ENCODE measurements at places on chromosomes 1 and 21.

GRCh38 chr1:233390842-233391737, 63.6 kb downstream of the MAP3K21 start:
- H3K4me3 ChIP-seq, result no peak overlapping the region
- DNase-seq, result no peak
- no peak overlapping the region for H3K27ac ChIP-seq
- H3K27me3 ChIP-seq, result peaks cover 70% of the 10 kb centered on the region

GRCh38 chr21:36473203-36473602, 6.7 kb downstream of the CLDN14 start:
- H3K4me3 ChIP-seq, result no peak overlapping the region
- peaks cover 35% of the 10 kb centered on the region for H3K27me3 ChIP-seq
- no peak overlapping the region for H3K27ac ChIP-seq

GRCh38 chr1:43313771-43314170, 13.0 kb downstream of the TIE1 start:
- H3K27ac ChIP-seq, result no peak overlapping the region
- peaks cover 2% of the 10 kb centered on the region for H3K36me3 ChIP-seq
- H3K4me3 ChIP-seq, result no peak overlapping the region
- H3K27me3 ChIP-seq, result peaks cover 2% of the 10 kb centered on the region

DNA sequence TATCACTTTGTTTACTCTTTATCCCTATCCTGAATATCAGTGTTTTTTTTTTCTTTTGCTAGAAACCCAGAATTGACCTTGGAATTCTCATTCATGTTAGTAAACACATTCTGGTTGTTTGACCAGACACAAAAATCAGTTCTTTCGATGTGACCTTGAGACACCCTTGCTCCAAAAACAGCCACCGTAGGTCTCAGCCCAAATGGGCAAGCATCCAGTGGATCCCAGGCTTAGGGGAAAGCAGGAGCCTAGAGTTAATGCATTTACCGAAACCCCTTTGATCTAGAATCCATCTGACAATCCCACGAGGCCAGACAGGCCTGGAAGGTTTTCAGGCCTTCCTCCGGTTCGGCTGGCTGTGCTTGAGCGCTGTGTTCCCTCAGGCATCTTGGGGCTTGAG, 47.6 kb downstream of the IRF2BP2 start:
- H3K27me3 ChIP-seq, result no peaks in the 10 kb centered on the region
- no peaks in the 10 kb centered on the region for H3K36me3 ChIP-seq
- no peak for DNase-seq

- H3K36me3 ChIP-seq, result peaks cover 2% of the 10 kb centered on the region
- no peak overlapping the region for H3K27ac ChIP-seq
- no peak for DNase-seq
- no peak overlapping the region for H3K4me3 ChIP-seq
- H3K4me1 ChIP-seq, result peaks cover 2% of the 10 kb centered on the region
- no peaks in the 10 kb centered on the region for H3K27me3 ChIP-seq
Observed at GRCh38 chr1:109661391-109661790, 5.5 kb downstream of the GSTM4 start.

DNA sequence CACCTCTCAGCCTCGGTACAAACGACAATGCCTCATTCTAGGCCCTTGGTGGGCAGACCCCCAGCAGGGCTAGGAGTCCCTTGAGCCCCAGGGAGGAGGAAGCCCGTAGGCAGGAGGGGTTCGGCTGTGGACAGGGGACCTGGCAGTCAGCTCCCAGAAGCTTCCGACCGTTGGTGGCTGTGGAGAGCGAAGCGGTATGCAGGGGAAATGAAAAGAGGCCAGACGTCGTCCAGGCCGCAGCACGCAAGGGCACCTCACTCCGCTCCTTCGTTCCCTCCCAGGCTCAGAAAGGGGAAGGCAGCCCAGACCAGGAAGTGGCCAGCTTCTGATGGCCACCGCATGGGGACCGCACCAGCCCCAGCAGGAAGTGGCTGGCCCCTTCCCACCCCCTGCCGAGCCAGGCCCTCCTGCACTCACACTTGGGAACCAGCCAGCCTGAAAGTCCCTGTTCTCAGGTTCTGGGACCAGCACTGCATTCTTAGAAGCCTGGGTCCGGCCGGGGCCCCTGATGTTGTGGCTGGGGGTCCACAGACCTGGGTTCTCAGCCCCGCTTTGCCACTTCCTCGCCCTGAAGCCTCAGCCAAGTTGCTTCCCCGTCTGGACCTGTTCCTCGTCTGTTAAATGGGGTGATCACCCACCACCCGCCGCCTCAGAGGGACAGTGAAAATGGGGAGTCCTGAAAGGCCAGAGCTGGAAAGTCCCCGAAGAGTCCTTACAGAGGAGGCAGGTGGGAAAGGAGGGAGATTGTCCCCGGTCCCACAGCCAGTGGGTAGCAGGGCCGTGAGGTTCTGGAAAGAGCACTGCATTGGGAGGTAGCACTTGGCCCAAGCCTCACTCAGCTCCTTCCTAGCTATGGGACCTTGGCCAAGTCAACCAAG, 104.0 kb upstream of the RUNX3 start:
- H3K4me1 ChIP-seq, result peaks cover 53% of the 10 kb centered on the region
- peak overlapping the region; percentile 99 for H3K27ac ChIP-seq
- peaks cover 16% of the 10 kb centered on the region for H3K36me3 ChIP-seq
- no peaks in the 10 kb centered on the region for H3K27me3 ChIP-seq

GRCh38 chr1:182589520-182589919, 464 bp upstream of the RNASEL start:
- H3K4me1 ChIP-seq, result peaks cover 42% of the 10 kb centered on the region
- H3K36me3 ChIP-seq, result peaks cover 19% of the 10 kb centered on the region
- no peaks in the 10 kb centered on the region for H3K27me3 ChIP-seq

Measured in central memory CD8-positive, alpha-beta T cell (primary cell).